Smooth muscle cell of the pulmonary artery (primary cell): ENCODE measurements at places on chromosomes 16 and 17. TPM values are rescaled to one million over a fixed set of nuclear protein-coding genes. Genes with fewer than 3 reads are reported as not detected.

Gene BCL6B
- total RNA-seq, result 0.20 and 0.36 TPM in 2 replicates

Gene FOXC2
- total RNA-seq, result 5.0 and 6.4 TPM in 2 replicates

Gene SRL
- 0.13 TPM in 1 of 2 replicates, not detected in the other for total RNA-seq

Gene MILR1
- total RNA-seq, result 2.3 and 15.9 TPM in 2 replicates

Gene TNFAIP1
- total RNA-seq, result 35.6 and 44.3 TPM in 2 replicates

Gene TAT
- not detected in 2 replicates for total RNA-seq

Gene NOXO1
- total RNA-seq, result not detected in 2 replicates

Gene MSI2
- total RNA-seq, result 20.9 and 34.3 TPM in 2 replicates

Gene PMP22
- 68.1 and 78.1 TPM in 2 replicates for total RNA-seq

Gene ENPP7
- not detected in 2 replicates for total RNA-seq

Gene GSE1
- 29.8 and 37.4 TPM in 2 replicates for total RNA-seq

Gene TPSAB1
- total RNA-seq, result not detected in 2 replicates

Gene C17orf78
- not detected in 2 replicates for total RNA-seq
